ENCODE measurements at places on chromosomes 12 and 14.
A peak's percentile ranks its signal among the peaks of the same experiment; 100 is the strongest.

- DNase-seq = no peak
- H3K36me3 ChIP-seq = no peaks in the 10 kb centered on the region
- H3K27me3 ChIP-seq = peaks cover 2% of the 10 kb centered on the region
- H3K27ac ChIP-seq = no peak overlapping the region
These were observed 564.8 kb downstream of the VRK1 start for GRCh38 chr14:97361958-97362357.

GRCh38 chr14:58677517-58677916, 39.8 kb downstream of the DACT1 start:
- H3K36me3 ChIP-seq = no peaks in the 10 kb centered on the region
- no peak overlapping the region for H3K27ac ChIP-seq
- H3K4me1 ChIP-seq = no peaks in the 10 kb centered on the region
- peaks cover 8% of the 10 kb centered on the region for H3K27me3 ChIP-seq

DNA sequence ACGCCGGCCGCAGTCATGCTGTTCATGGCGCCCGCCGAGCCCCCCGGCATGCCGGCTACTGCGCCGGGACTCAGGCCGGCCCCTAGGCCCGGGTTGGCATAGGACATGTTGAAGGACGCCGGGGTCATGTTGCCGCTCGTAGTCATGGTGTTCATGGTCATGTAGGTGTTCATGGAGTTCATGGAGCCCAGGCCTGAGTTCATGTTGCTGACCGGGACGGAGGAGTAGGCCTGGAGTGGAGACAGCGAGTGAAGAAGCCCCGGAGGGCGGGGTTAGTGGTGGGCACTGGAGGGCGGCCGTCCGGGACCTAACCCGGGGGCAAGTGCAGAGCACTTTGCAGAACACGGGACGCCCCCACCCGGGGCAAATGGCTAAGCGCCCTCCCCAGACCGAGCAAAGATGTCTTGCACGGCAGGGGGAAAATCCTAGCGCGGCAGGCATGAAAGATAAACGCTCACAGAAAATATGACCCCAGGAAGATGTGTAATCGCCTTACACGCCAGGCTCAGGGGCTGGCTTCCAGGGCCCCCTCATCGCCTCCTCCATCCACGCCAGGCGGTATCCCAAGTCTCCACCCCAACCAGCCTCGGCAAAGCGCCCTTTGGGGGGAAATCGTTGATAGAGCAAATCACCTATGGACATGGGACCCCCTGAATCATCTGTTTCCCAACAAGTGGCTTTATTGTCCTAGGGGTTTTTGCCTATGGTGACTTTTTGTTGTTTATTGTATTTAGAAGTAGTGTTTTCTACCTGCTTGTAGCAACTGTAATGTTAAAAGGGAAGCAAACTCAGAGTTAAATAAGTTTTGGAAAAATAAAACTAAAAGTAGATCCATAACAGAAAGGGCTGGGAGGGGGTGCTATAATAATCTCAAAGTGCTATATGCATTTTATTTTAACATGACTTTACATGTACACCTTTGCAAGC, 2.3 kb downstream of the FOXA1 start:
- H3K27ac ChIP-seq = no peak overlapping the region
- peaks cover 18% of the 10 kb centered on the region for H3K27me3 ChIP-seq
- no peaks in the 10 kb centered on the region for H3K4me1 ChIP-seq
- peaks cover 2% of the 10 kb centered on the region for H3K36me3 ChIP-seq

DNA sequence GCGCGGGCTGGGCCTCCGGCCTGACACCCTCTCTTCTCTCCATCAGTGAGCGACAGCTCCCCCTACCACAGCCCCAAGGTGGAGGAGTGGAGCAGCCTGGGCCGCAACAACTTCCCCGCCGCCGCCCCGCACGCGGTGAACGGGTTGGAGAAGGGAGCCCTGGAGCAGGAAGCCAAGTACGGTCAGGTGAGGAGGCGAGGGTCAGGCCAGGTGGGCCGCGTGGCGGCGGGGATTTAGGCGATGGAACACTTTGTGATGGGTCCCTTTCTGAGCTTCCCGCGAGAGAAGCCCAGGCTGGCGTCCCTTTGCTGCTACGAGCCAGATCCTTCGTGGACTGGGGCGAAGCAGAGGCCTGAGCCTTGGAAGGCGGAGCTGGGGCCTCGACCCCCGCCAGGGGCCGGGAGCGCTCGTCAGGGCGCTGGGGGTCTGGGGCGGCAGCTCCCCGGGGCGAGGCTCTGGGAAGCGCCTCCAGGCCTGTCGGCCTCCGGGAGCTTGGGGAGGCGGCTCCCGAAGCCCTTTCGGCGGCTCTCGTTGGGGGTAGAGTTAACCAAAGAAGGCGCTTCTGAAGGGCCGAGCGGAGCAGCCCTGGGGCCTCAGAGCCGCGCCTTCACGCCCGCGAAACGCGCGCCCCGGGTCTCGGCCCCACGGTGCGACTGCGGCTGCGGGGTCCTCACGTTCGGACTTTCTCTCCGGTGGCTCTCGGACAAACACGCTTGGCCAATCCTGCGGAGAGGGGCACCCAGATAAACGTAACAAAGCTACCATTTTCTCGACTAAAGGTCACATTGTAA, 5.0 kb downstream of the PAX9 start:
- peaks cover 16% of the 10 kb centered on the region for H3K27me3 ChIP-seq
- no peak overlapping the region for H3K4me3 ChIP-seq
- DNase-seq = no peak
- H3K36me3 ChIP-seq = peaks cover 2% of the 10 kb centered on the region
- no peak overlapping the region for H3K27ac ChIP-seq

- DNase-seq = no peak
- no peaks in the 10 kb centered on the region for H3K36me3 ChIP-seq
- H3K4me1 ChIP-seq = peaks cover 34% of the 10 kb centered on the region
- no peak overlapping the region for H3K27ac ChIP-seq
These were observed 16.6 kb downstream of the FBRSL1 start for GRCh38 chr12:132506328-132507160.

- H3K4me1 ChIP-seq = no peaks in the 10 kb centered on the region
- peak overlapping the region; percentile 25 for H3K27ac ChIP-seq
- H3K27me3 ChIP-seq = no peaks in the 10 kb centered on the region
- peaks cover 21% of the 10 kb centered on the region for H3K36me3 ChIP-seq
These were observed 70.0 kb upstream of the VPS33A start for GRCh38 chr12:122336015-122336946.

GRCh38 chr12:104763168-104763805, 194.8 kb downstream of the SLC41A2 start:
- H3K36me3 ChIP-seq = peaks cover 11% of the 10 kb centered on the region
- H3K27me3 ChIP-seq = peaks cover 8% of the 10 kb centered on the region

DNA sequence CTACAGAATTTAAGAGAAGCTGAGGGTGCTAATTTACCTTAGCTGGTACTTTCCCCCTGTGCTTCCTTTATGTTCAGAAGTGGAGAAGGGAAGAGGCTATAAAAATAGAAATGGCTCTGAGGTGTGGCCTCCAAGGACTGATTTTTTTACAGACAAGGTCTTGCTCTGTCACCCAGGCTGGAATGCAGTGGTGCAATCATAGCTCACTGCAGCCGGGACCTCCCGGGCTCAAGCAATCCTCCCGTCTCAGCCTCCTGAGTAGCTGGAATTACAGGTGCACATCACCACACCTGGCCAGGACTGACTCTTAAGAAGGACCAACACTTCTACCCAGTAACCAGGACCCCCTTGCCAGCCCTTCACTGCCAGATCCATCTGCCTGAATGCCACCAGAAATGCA, 23.9 kb upstream of the NAP1L1 start:
- no peak overlapping the region for H3K27ac ChIP-seq
- H3K4me1 ChIP-seq = no peaks in the 10 kb centered on the region
- H3K27me3 ChIP-seq = peaks cover 3% of the 10 kb centered on the region
- no peak overlapping the region for H3K4me3 ChIP-seq

DNA sequence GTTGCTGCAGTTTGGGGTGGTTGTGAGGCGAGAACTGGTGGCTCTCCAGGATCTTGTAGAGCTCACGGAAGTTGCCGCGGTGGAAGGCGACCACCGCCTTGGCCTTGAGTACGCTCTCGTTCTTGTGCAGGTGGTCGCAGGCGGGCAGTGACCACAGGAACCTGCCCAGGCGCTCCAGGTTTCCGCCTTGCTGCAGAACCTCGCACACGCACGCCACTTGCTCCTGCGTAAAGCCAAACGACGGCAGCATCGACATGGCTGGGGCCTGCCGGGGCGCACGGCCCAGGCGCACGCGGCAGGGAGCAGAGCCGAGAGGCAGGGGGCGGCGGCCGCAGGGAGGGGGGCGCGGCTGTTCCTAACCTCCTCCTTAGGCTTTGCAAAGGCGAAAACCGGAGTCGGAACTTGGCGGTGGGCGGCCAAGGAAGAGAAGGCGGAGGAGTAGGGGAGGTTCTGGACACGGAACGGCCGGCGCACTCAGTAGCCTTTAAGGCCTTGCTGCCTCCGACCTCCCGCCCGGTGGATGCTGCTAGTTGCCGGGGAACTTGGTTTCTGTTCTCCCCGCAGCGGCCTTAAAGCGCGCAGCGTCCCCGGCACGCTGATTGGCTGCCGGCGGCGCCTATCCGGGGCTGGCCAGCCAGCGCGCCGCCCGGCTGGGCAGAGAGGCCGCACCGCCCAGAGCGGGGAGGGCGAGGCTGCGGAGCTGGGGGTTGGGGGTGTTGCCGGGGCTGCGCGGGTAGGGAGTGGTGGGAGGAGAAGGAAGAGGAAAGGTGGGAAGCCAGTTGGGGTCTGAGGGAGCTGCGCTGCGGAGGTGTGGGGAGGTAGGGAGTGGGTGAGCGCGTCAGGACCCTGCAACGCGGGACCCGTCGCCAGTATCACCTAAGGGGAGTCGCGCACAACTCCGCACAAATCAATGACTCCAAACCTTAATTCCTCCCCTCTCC, at the start of gene SIX1:
SIX1 (minus strand) TSS at position 544 of the 941 bp plus-strand sequence; CDS start at position 256, 288 bp downstream.
- peak; percentile 34 for DNase-seq
- H3K36me3 ChIP-seq = peaks cover 3% of the 10 kb centered on the region
- peak within 1 kb of the TSS; percentile 45 for H3K27ac ChIP-seq
- H3K27me3 ChIP-seq = peaks cover 31% of the 10 kb centered on the region
- peaks cover 11% of the 10 kb centered on the region for H3K4me1 ChIP-seq
- H3K4me3 ChIP-seq = peak within 1 kb of the TSS; percentile 60

DNA sequence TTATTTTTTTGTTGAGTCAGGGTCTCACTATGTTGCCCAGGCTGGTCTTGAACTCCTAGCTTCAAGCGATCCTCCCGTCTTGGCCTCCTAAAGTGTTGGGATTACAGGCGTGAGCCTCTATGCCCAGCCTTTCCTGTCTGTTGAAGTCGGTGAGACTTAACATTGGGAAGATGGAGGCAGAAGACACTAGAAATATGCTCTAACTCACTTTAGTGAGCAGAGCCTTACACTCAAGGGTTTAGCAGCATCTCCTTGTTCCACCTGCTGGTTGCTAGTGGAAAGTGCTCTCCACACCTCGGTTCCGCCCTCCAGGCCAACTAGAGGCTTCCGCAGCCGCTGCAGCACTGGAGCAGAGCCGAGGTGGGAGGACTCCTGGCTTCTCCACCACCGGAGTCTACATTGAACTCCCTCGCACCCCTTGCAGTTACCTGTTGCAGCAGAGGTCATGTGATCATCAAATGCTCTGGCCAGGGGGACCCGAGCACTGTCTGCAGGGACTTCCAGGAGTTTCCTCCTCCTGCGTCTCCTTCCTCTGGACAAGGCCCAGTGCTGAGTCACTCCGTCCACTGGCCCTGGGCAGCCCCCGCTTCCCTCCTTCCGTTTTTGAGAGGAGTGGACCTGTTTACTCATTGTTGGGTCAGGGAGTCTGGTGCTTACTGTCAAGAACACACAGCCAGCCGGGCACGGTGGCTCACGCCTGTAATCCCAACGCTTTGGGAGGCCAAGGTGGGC, 9.4 kb upstream of the HVCN1 start:
- no peaks in the 10 kb centered on the region for H3K36me3 ChIP-seq
- H3K4me3 ChIP-seq = peak overlapping the region; percentile 61
- H3K27me3 ChIP-seq = no peaks in the 10 kb centered on the region
- peak; percentile 69 for DNase-seq

DNA sequence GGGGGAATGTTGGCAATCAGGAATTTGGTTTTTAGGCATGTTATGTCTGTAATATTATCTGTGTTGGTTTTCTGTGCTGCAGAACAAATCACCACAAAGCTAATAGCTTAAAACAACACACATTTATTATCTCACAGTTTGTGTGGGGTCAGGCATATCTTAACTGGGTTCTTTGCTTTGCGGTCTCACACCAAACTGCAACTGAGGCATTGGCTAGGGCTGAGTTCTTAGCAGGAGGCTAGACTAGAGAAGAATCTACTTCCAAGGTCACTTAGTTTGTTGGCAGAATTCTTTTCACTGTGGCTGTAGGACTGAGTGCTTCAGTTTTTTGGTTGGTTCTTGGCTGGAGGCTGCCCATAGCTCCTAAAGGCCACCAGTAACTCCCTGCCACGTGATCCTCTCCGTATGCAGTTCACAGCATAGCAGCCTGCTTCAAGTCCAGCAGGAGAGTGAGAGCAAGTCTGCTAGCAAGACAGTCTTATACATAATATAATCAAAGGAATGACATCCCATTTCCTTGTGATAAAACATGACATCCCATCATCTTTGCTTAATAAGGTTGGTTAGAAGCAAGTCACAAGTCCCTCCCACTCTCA, 21.6 kb downstream of the ATF1 start:
- H3K27me3 ChIP-seq = no peaks in the 10 kb centered on the region
- H3K4me1 ChIP-seq = peaks cover 13% of the 10 kb centered on the region
- H3K27ac ChIP-seq = no peak overlapping the region
- H3K4me3 ChIP-seq = no peak overlapping the region
